Stimulated activated CD4-positive, alpha-beta T cell treated with anti-CD3 and anti-CD28 coated beads, Interleukin-15, amount 100 ng/mL, for 24 hours (primary cell): ENCODE measurements at places on chromosomes 16 and 17.

DNA sequence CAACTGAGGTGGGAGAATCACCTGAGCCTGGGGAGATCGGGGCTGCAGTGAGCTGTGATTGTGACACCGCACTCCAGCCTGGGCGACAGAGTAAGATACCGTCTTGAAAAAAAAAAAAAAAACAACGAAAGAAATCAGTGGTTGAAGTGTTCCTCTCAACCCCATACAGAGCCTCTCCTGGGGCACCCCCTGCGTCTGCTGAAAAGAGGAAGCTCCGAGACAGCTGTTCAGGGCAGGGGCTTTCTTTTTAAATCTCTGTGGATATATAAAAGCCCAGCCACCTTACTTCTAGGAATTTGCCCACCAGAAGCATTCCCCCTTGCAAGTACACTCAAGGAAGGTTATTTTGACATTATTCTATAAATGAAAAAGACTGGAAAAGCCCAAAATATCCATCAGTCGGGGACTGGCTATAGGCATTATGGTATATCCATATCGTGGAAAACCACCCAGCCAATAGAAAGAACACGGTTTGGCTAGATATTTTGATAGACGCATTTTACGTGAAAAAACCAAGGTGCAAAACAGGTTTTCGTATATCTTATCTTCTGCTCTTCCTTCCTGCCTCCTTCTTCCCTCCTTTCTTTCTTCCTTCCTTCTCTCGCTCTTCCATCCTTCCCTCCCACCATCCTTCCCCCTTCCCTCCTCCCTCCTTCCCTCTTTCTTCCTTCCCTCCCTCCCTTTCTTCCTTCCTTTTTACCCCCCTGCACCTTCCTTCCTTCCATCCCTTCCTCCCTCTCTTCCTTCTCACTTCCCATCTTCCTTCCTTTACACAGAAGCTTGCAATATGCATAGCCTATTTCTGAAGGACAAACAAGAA, 9.2 kb upstream of the CCL22 start:
- DNase-seq = peak; percentile 38

DNA sequence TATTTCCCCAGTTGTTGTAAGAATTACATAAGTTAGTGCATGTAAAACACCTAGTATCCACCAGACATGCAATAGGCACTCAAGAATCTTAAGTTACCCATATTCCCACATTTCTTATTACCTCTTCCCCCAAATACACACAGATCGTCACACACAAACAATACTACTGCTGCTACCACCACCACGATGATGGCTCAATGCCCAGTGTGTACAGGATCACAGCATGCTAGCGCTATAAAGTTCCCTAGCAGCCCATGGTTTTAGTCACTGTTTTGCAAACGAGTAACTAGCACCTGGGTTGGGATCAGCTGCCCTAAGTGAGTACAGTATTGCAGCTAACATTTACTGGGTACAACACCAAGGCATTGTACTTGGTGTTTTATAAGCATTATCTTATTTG, 411.7 kb downstream of the UTP18 start:
- DNase-seq = no peak

- no peak for DNase-seq
These were observed 39.2 kb upstream of the ARL4D start for GRCh38 chr17:43359469-43360110.

- no peak for DNase-seq
These were observed 4.4 kb downstream of the N4BP1 start for GRCh38 chr16:48605518-48606110.

GRCh38 chr16:56931271-56931891, 561 bp upstream of the HERPUD1 start:
- no peak for DNase-seq

GRCh38 chr17:27956601-27957445, 63.7 kb upstream of the LYRM9 start:
- DNase-seq = no peak
